ENCODE measurements at places on chromosomes 4 and X.

GRCh38 chrX:40385682-40386081 lies 195.1 kb upstream of the ATP6AP2 start:
- no peak for DNase-seq

DNA sequence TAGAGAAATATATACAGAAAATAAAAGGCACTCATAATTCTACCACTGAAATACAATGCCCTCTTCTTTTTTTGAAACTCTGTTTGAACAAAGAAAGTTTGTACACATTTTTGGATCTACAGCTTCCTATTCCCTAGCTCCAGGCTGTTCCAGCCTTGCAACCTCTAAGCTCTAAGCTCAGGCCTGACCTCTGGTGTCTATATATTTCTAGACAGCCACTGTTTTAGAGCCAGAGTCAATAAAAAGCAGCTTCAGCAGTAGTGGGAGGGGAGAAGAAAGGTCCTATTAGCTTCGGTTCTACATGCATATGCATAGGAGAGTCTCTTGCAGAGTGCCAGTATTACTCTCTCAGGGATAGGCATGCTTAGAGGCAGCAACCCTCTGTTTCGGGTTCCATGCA lies 39.7 kb downstream of the CLDN2 start:
- no peak for DNase-seq

DNA sequence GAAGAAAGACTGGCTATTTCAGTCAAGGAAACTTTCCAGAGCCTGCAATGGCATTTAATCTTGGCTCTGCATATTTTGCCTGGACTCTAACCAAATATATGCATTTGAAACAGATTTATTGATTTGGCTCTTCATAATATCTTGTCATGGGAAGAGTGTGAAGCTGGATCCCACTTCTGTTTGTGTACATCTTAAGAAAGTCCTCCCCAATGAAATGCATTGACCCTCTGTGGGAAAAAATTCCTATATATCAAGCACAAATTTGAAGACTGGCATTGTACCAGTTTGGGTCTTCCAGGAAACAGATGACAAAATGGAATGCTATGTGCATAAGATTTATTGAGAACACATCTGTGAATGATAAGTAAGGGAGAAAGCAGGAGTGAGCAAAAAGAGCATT lies 897.3 kb upstream of the TENM3 start:
- DNase-seq = no peak

DNA sequence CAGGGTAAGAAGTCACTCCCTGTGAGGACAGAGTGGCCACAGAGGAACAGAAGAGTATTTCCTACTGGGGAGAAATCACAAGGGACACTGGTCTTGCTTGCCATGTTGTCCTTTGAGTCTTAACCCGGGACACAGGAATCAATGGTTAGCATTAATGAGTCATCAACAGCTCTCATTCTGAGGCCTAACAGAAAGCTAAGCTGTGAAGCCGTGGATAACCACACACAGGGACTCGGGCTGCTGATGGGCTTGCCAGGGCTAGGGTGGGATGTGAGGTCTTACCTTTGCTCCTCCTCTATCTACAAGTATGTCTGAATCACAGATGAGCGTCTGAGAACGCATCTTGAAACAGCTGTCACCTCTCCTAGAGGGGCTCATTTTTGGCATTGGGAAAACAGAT lies 22.2 kb downstream of the HELT start:
- no peak for DNase-seq

- no peak for DNase-seq
Observed at GRCh38 chr4:123390846-123391456, 5.6 kb upstream of the SPRY1 start.

DNA sequence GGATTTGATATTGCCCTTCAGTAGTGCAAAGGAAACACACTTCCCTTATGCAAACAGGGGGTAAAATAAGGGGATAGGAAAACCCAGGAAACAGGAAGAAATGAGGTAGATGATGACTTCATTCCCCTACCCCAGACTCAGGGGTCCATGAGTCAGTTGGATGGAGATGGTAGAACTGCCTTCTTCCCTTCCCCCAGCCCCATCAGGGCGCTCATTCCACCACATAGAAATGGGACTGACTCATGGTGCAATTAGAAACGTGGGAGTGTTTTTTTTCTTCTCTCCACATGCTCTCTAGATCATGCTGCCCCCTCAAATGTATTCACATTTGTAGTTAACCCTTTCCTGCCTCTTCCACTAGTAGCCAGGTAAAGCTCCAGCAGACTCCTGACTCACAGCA lies 23.1 kb upstream of the ARMCX2 start:
- DNase-seq = no peak

- no peak for DNase-seq
Observed at GRCh38 chrX:109187473-109188168, 294.3 kb downstream of the GUCY2F start.

- no peak for DNase-seq
Observed at GRCh38 chrX:131626681-131627296, 82.9 kb downstream of the OR13H1 start.

- DNase-seq = no peak
Observed at GRCh38 chr4:86096373-86096772, 263.5 kb downstream of the MAPK10 start.

GRCh38 chr4:186912606-186913005 lies 188.9 kb upstream of the FAT1 start:
- DNase-seq = no peak

GRCh38 chr4:162356181-162356580 lies 192.4 kb upstream of the FSTL5 start:
- DNase-seq = no peak

DNA sequence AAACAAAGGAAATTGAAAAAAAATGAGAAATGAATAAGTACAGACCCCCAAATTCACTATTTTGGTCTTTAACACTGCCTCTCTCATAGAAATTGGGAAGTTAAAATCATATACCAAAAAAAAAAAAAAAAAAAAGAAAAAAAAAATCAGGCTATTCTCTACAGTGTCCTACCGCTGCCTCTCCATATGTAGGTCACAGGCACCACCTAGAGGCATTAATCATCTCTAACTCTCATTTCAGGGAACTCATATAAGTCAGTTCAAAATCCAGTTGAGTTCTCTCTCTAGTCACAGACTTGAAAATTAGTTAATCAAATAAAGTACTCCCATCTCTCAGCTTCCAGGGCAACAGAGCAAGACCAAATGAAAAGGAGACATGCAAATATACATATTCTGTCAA lies 47.9 kb downstream of the COX18 start:
- DNase-seq = no peak

GRCh38 chrX:153933748-153934147 lies 1.1 kb downstream of the NAA10 start:
- no peak for DNase-seq

DNA sequence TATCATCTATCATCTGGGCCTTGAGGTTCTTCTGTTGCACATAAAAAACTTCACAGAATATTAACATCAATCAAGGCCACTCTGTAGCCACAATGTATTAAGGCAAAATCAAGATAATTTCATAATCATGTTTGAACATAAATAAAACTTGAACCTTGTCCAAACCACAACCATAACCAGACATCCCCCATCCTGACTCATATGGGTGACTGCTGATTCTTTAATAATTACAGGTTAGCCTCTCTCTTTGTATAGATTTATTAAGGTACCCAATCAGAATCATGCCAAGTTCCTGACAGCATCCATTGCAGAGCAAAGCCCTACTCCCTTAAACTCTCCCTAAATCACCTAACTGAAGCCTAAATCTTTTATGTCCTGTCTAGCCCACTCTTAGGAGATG lies 16.7 kb upstream of the AREG start:
- DNase-seq = no peak

DNA sequence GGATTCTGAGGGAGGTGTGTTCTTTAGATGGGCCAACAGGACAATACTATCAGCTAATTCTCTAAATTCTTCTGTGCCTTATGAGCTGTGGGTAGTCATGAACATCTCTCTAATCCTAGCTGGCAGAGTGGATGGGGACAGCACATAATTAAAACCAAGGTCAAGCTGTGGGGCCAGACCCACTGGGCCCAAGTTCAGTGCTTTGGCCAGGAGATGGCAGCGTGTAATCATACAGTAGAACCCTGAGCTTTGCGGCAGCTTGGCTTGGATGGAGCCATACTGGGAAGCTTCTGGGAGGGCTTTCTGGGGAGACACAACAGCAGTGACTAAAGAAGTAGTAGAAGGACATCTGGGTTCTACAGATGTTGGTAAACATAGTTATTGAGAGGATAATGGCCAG lies 140.3 kb upstream of the CXCL13 start:
- DNase-seq = no peak

- DNase-seq = no peak
Observed at GRCh38 chrX:13001961-13002671, 27.2 kb downstream of the TMSB4X start.

- no peak for DNase-seq
Observed at GRCh38 chr4:1795299-1796195, 2.5 kb downstream of the FGFR3 start.

- DNase-seq = no peak
Observed at GRCh38 chr4:86048426-86048825, 311.4 kb downstream of the MAPK10 start.

- DNase-seq = no peak
Observed at GRCh38 chrX:4547213-4547836, 833.9 kb upstream of the PRKX start.

- DNase-seq = no peak
Observed at GRCh38 chrX:384861-385260, 1.8 kb downstream of the PPP2R3B start.

GRCh38 chr4:6227412-6228157 lies 27.2 kb upstream of the JAKMIP1 start:
- DNase-seq = no peak

DNA sequence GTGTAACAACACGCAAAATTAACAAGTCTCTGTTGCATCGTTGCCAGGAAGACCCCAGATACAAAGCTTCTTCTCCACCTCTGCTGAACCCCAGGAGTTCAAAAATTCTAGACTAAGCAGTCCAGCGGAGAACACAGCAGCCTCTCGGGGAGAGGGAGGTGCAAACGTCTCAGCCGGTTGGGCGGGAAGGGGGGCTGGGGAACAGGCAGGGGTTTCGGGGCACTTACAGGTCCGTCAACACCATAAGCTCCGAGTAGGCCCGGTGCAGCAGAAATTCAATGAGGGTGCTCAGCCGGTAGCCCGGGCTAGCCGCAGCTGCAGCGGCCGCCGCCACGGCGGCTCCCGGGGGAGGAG lies 394 bp downstream of the MED14 start:
- DNase-seq = no peak

DNA sequence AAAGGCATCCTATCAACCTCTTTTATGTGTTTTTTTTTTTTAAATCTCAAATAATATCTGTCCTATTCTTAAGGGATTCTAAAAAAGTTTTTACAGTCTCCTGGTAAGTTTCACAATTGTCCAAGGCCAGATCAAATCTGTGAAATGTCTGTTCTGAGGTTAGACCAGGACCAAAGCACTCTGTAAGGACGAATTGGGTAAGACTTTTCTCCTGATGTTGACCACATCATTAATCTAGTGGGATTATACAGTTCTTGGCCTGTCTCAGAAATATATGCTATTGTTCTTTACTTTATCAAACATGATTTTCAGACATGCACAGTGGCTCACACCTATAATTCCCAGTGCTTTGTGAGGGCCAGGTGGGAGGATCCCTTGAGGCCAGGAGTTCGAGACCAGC lies 45.8 kb upstream of the TMEM131L start:
- no peak for DNase-seq

- DNase-seq = no peak
Observed at GRCh38 chrX:19627533-19627932, 112.2 kb upstream of the MAP3K15 start.

All from NCI-H2029 treated with DMSO at 0.1 percent for 48 hours (cell line).